ENCODE measurements at places on chromosomes 16 and 17. TPM values are rescaled to one million over a fixed set of nuclear protein-coding genes. Genes with fewer than 3 reads are reported as not detected.

The EVPLL gene
- total RNA-seq, result not detected

The RPL27 gene
- total RNA-seq, result 1,529 TPM

The OTOP2 gene
- not detected for total RNA-seq

The SAMD14 gene
- 1.7 TPM for total RNA-seq

The SPN gene
- 0.72 TPM for total RNA-seq

The DLX3 gene
- 0.30 TPM for total RNA-seq

The SCARF1 gene
- 5.1 TPM for total RNA-seq

The NDUFAF8 gene
- total RNA-seq, result 32.3 TPM

The EFCAB3 gene
- total RNA-seq, result not detected

The TGFB1I1 gene
- total RNA-seq, result 156 TPM

The C1QTNF8 gene
- total RNA-seq, result not detected

The CDK12 gene
- total RNA-seq, result 58.9 TPM

The CTF1 gene
- total RNA-seq, result 20.6 TPM

The ENGASE gene
- 55.0 TPM for total RNA-seq

The CPHXL2 gene
- total RNA-seq, result not detected

The NACA2 gene
- not detected for total RNA-seq

The TRPV3 gene
- total RNA-seq, result 4.1 TPM

The KRTAP17-1 gene
- total RNA-seq, result not detected

The SYNGR3 gene
- total RNA-seq, result 0.87 TPM

The NHLRC4 gene
- 5.0 TPM for total RNA-seq

The PTX4 gene
- not detected for total RNA-seq

The AOC3 gene
- total RNA-seq, result 15.8 TPM

The CA7 gene
- not detected for total RNA-seq

The DHRS7C gene
- total RNA-seq, result not detected

The KRTAP3-1 gene
- total RNA-seq, result not detected

The GLIS2 gene
- total RNA-seq, result 59.1 TPM

The ADAM11 gene
- 0.12 TPM for total RNA-seq

The VWA3A gene
- 0.61 TPM for total RNA-seq

The KCNH4 gene
- 0.18 TPM for total RNA-seq

The C16orf95 gene
- 3.1 TPM for total RNA-seq

The TPPP3 gene
- 10.6 TPM for total RNA-seq

The LLGL1 gene
- total RNA-seq, result 20.0 TPM

The C1QL1 gene
- total RNA-seq, result 0.42 TPM

The GPRC5C gene
- total RNA-seq, result 61.8 TPM

The WNT9B gene
- not detected for total RNA-seq

The HSPB9 gene
- total RNA-seq, result 0.48 TPM

The IRF8 gene
- total RNA-seq, result 3.6 TPM

The KRT25 gene
- total RNA-seq, result not detected

The ARL5C gene
- not detected for total RNA-seq

The TEKT5 gene
- total RNA-seq, result 0.28 TPM

The GRAP gene
- total RNA-seq, result 3.4 TPM

The GP1BA gene
- total RNA-seq, result not detected

Data from ovary (tissue), 10 donors.